ENCODE measurements at places on chromosomes 5 and 9. TPM values are rescaled to one million over a fixed set of nuclear protein-coding genes. Genes with fewer than 3 reads are reported as not detected.

Gene APBA1
- 3.8 TPM for total RNA-seq

Gene TMEM171
- total RNA-seq: 3.3 TPM

Gene CTSV
- 0.54 TPM for total RNA-seq

Gene BTNL3
- total RNA-seq: not detected

Gene COL27A1
- total RNA-seq: 2.2 TPM

Gene FAM221B
- not detected for total RNA-seq

Gene NME5
- total RNA-seq: under 0.01 TPM

Gene HSPA5
- total RNA-seq: 118 TPM

Gene LRRC70
- total RNA-seq: 0.83 TPM

Gene KIF4B
- under 0.01 TPM for total RNA-seq

Gene GLRA1
- total RNA-seq: not detected

Gene FNIP1
- 34.1 TPM for total RNA-seq

Gene CARD9
- total RNA-seq: 0.36 TPM

Gene PRXL2C
- total RNA-seq: 9.0 TPM

Gene TAF11L5
- not detected for total RNA-seq

Gene ENHO
- total RNA-seq: not detected

Gene FOXD4
- total RNA-seq: not detected

Gene ABITRAM
- 8.6 TPM for total RNA-seq

Gene SPATA31C1
- total RNA-seq: not detected

Gene CHSY3
- total RNA-seq: 1.4 TPM

Gene ARL14EPL
- not detected for total RNA-seq

Gene ALDOB
- not detected for total RNA-seq

Gene CYLC2
- total RNA-seq: not detected

Gene TRAF1
- total RNA-seq: 3.9 TPM

Gene CDKN2B
- 5.6 TPM for total RNA-seq

Gene PCDHA10
- under 0.01 TPM for total RNA-seq

All from IMR-90 (cell line).